Choroid plexus epithelial cell (primary cell): ENCODE measurements at places on chromosomes 3 and 15.

DNA sequence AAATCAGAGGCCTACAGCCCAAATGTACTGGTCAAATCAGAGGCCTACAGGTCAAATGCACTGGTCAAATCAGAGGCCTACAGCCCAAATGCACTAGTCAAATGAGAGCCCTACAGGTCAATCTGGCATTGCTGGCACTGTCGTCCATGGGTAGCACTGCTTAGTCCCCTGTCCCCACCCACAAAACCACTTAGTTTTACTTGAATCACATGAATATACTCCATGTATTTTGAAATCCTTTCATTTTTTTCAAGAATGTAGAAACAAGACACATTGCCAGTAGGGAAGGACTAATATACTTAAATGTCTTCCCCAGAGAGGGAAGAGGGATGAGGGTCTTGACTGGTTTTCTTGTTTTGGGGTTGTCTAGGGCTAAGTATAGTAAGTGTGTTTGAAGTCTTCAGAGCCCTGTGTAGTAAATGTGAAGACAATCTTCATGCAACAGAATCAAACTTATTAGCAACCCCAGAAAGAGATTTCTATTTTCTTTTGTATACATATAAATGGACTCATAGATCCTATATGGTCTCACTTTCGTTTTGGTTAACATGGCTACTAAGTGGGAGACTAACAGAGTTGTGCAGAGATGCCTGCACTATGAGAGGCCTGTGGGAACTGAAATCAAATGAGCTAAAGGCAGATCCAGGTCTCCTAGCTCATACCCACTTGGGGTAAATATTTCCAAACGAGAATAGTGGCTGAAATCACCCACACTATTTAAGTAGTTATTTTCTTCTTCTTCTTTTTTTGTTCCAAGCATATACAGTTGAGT is 38.3 kb upstream of the DCUN1D1 start:
- no peak for DNase-seq

DNA sequence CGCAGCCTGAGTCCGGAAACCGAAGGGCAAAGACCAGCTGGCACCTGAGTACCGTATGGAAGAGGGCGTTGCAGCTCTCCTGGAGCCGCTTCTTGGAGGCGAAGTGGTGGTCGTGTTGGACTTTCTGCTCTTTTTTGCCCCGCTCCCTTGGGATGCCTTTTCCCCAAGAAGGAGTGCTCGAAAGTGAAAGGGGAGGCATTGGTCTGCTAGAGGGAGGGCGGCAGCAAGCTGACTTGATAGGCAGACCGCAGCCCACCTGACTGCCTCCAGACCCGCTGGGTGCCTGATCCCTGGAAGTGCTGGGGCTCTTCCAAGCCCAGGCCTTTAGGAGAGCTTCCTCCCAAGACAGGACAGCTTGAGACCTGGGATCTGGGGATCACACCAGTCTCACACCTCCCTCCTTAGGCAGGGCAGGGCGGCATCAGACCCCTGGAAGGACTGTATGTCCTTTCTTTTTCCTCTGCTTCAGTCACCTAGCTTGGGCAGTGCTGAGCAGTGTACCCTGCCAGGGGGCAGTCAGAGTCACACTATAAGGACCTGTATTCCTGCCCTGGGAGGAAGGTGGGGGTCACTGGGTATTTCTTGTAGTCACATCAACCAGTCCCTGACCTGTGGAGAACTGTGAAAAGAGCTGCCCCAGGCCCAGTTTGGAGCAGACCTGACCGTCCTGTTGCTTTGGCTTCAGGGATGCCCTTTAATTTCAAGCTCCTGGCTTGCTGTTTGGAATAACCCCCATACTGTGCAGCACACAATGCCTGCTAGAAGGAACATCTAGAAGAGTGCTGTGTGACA is 2.1 kb downstream of the ACVR2B start:
- peak; percentile 60 for DNase-seq

DNA sequence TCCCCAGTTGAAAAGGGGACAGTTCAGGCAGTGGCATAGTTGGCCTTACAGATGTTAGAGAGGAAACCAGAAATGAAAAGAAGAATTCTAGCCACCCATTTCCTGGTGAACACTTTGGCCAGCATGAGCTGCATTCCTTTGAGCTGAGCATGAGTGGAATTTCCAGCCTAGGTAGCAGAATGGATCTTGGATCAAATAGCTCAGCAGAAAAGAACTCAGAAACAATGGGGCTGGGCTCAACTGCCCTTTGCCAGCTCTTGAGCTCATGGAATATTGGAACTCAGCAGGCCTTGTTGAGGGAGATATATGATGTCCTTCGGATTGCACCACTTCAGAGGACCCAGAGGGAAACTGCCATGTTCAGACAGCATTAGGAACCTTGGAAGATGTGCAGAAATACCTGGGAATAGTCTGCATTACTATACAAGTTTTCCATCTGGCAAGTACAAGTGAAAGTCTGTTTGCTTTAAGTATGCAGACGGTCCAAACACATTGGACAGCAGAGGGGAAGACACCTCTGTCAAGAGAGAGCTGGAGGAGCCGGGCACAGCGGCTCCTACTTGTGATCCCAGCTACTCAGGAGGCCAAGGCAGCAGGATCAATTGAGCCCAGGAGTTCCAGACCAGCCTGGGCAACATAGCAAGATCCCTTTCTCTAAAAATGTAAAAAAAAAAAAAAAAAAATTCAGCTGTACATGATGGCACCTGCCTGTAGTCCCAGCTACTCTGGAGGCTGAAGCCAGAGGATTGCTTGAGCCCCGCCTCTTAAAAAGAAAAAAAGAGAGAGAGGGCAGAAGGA is 3.1 kb upstream of the CDV3 start:
- DNase-seq = peak; percentile 90

DNA sequence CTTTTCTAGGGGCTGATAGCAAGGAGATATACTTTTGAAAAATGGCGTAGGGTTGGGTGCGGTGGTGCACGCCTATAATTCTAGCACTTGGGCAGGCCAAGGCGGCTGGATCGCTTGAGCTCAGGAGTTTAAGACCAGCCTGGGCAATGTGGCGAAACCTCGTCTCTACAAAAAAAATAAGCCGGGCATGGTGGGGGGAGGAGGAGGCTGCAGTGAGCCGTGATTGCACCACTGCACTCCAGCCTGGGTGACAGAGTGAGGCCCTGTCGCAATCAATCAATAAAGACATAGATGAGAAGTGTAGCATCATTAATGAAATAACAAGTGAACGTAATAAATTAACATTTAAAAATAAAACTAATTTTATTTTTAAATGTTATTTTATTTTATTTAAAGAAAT is 134.6 kb downstream of the SLCO3A1 start:
- DNase-seq = no peak

- DNase-seq = no peak
Observed at GRCh38 chr3:146712806-146713205, 107.7 kb upstream of the PLSCR5 start.

DNA sequence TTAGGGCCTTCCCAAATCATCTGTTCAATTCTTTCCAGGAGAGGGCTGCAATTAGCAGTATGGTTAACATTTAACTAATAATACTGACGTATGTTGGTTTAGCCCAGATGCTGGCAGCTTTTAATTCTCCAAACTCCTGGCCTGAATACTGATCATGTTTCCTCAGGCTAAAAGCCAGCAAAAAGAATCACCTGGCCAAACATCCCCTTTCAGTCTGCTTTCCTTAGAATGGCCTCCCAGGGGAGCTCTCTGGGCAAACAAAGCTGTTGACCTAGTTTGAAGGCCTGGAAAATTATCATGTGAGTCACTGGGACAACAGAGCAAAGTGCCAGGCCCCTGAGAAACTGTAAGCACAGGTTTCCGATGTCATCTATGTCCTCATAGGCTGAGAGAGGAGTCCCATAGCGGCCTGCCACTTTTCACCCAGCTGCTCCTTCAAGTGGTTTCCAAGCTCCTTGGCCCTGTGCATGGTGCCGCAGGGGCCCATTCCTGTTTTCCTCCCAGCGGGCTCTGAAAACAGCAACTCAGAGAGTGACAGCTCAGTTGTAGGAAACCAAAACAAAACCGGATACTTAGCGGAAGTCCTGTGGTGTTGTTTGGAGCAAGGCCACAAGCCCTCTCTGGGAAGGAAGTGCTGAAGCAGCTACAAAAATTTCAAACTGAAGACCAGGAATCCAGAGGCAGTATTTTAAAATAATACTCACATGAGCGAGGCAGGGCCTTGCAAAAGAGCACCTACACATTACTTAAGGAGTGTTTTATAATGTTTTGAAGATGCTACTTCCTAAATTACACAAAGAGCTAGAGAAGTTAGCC is 36.5 kb upstream of the RAB11A start:
- peak; percentile 98 for DNase-seq

DNA sequence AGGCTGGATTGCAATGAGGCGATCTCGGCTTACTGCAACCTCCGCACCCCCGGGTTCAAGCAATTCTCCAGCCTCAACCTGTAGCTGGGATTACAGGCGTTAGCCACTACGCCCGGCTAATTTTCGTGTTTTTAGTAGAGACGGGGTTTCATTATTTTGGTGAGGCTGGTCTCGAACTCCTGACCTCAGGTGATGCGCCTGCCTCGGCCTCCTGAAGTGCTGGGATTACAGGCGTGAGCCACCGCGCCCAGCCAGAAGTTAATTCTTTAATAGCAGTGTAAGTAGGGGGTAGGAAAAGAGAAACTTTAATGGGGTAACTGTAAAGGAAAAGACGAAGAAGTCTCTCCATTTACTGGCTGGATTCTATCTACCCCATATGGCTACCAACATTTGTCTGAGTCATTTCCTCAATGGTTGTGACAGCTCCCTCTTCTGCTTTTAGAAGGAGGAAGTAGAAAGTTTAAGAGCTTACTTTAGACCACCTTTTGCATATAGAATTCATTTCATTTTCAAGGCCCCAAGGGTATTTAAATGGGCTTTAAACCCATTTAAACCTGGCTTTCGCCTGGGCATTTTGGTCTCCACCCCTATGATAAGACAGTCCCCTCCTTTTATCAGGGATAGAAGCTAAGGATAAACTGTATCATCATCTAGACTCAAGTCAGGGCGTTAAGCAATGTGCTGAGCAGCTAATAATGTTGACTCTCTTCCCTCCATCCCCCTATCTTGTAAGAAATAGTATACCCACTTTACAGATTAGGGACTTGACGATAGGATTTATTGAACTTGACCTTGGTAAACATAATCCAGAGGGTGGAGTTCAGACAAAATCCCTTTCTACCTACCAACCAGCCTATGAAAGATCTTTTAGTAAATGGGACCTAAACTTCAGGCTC is 1.1 kb upstream of the CDV3 start:
- no peak for DNase-seq
